ENCODE measurements at places on chromosomes 13 and 19. TPM values are rescaled to one million over a fixed set of nuclear protein-coding genes. Genes with fewer than 3 reads are reported as not detected.

The GAPDHS gene
- 0.20 TPM for total RNA-seq

The PTGER1 gene
- 0.60 TPM for total RNA-seq

DNA sequence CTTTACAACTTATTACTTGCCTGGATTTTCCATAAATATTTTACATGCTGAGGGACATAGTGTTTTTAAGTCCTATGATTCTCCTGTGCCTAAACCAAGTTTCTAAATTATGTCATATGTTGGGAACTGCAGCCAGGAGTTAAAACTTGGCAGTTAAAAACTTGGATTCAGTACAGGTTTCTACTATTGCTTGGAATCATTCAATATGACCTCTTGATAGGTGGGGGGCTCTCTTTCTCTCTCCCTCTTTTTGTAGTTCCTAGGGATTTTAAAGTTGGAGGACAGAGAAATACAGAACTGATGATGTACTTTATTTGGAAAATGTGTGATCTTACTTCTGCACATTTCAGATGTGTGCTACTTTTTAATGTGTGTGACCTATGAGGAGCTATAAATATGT, 4.7 kb downstream of the CSNK1A1L start:
- no peak for DNase-seq

DNA sequence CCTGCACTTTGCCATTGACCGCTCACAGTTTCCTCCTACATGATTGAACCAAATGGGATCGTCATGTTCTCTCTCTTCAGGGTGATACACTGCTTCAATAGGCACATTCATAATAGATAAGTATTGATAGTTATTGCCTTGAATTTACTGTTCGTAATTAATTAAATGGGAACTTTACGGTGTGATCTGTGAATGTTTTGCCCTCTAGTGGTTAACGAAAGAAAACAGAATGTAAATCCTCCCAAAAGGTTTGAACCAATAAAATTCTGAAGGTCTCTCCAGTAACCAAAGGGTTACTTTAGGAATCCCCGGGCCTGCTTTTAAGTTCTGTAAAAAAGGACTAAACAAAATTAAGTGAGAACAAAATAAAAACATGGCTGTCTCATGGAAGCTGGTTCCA, 389.3 kb downstream of the DACH1 start:
- DNase-seq = peak; percentile 2

DNA sequence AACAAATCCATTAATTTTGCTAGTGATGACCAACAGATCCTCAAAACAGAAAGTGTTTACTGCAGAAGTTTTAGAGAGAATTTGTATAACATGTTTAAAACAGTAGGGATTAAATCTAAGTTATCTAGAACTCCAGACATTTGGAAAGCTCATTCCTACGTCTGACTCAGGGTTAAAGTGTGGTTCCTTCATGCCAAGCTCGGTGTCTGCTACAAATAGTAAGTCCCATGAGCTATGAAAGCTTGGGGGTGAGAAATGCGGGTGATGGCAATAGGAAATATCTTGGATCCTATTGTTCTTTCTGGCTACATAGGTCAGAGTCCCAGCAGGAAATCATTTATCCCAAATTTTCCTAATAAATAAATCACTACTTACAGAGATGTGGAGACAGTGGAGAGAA, 867.1 kb downstream of the UQCRFS1 start:
- no peak for DNase-seq

DNA sequence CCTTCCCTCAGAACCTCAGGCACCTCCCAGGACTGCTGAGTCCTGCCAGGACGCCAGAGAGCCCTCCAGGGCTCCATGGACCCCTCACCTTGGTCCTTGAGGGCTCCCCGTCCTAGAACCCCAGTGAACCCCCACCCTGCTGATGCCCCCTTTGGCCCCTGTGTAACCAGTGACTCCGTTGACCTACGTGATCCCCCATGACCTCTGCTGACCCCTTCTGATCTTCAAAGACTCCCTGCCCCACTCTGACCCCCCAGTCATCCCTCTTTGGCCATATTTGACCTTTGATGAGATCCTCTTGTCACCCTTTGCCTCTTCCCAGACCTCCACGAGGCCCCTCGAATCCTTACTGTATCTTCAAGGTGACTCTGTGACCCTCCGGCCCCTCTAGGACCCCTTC, 91.3 kb downstream of the MAP4K1 start:
- DNase-seq = no peak

GRCh38 chr13:104487006-104487405, 1420.8 kb upstream of the SLC10A2 start:
- DNase-seq = no peak

DNA sequence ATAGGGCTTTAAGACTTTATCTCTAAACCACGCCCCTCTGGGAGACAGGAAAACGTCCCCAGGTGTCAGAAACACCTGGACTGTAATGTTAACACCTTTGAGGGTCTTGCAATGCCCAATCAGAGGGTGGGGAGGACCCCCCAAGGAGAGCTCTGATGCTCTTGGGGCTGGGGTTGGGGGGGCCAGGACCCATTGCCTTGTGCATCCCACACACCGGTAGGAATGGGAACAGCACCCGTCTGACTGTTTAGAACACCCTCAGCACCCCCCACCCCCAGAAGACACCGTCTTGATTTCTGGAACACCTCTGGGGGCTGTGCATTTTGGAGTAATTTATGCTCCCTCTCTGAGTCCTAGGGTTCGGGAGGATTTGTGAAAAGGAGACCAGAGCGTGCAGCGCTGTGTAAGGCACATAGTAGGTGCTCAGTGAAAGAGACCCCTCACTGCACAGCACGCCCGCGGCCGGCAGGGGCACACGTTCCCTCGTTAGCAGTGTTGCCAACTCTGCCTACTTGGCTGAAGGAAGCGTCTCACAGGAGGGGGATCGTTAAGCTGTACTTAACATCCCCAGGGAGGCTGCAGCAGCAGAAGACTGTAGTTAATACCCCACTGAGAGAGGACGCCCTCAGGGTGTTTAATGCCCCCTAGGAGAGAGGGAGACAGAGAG, 2.8 kb upstream of the ERFL start:
- DNase-seq = no peak

DNA sequence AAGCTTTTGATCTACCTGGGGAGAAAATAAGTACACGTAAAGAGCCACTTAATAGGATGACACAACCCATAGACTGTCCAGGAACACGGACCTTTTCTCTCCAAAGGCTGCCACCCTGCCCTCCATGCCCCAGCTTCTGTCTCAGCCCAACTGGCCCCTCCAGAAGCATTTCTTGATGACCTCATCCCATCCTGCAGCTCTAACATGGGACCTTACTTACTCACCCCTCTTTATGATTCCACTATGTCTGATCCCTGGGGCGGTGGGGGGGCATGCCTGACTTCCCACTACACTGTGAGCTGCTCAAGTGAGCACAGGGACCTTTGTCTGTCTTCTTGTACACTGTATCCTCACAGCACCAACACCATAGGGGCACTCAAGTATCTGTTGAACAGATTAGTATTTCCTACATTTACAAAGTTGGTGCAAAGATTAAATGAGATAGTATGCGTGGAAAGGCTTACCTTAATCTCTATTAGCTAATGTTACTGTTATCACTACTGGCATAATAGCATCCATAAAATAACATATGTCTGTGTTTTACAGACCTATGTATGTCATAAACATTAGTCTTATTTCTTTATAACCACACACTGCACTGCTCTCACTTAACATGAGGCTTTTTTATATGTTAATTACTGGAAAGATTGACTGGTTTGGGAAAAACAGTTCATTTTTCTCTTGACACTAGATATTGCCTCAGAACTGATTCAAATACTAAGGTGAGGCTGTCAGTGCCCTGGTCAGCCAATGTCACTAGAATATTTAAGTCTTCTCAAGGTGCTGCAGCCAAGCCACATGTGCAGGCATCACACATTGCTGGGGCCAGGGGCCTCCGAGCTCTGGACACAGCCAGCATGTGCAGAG, 100.9 kb downstream of the FOXO1 start:
- DNase-seq = peak; percentile 11

- no peak for DNase-seq
These were observed 74.7 kb downstream of the KL start for GRCh38 chr13:33090755-33091414.
